ENCODE measurements at places on chromosomes 7 and 10.

DNA sequence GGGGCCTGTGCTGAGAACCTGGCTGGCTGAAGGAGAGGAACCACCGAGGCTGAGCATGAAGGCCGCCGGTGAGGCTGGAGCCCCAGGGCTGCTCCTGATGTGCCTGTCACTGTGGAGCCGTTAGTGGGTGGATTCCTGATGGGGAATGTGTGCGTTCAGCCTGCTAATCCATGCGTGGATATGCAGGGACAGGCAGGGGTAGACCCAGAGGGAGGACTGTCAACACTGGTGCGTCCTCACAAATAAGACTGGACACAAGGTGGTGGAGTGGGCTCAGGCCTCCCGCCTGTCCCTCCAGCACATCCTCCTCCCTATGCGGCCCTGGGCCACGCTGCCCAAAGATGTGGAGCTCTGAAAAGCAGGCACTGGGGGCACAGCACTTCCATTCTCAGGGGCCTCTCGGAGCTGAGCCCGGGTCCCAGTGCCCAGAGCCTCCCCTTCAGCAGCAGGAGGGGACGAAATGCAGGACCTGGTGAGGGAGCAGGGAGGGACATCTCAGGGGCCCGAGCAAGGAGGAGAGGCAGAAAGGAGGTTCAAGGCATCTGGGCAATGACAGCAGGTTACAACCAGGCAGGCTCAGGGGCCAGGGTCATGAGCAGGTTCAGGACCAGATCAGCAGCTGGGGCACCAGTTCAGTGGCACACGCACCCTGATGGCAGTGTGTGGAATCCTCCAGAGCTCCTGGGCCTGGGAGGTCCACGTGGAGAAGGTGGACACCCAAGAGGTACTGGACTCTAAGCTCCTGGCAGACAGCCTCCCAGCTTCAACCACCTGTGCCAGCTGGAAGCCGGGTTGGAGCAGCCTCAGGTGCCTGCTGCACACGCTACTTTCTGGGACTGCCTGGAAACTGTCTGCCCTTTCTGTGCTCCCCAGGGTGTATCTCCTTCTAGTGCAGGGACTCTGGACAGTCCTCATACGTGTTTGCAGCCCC, 33.5 kb upstream of the ANTXRL start:
- no peak for DNase-seq

DNA sequence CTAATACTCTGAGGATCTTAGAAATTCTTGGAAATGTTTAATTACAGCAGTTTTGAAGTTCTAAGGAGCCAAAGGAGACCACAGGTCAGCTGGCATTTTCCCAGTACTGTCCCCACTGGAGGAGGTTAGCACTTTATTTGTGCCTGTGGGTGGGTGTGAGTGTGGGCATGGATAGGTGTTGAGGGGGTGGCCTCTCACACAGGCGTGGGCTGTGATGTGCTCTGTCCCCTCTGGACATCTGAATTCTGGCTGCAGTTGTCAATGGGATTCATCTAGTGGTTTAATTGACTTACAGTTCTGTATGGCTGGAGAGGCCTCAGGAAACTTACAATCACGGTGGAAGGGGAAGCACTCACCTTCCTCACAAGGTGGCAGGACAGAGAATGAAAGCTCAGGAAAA, 135.4 kb upstream of the NAMPT start:
- no peak for DNase-seq

DNA sequence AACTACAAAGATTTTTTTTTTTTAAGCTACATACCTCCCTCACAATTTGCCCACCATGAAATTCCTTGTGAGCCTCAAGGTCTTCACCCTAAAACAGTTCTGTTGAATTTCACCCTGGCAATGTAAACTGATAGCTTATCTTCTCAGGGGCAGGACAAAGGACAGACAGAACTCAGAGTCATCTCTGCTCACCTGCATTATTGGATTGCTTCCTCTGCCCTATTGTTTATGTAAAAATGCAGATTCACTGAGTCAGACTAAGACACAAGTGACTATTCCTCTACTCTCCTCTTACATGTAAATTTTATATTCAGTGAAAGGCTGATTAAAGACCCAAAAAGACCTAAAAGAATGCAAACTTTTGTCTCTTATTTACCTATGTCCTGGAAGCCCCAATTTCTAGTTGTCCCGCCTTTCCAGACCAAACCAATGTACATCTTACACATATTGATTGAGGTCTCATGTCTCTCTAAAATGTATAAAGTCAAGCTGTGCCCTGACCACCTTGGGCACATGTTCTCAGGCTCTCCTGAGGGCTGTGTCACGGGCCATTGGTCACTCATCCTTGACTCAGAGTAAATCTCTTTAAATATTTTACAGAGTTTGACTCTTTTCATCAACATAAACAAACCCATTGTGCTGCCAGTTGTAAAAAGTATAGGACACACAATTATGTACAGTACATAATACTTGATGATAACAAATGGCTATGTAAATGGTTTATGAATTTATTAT, 440.2 kb downstream of the HTR7 start:
- no peak for DNase-seq

GRCh38 chr10:72062382-72062781, 26.0 kb downstream of the SPOCK2 start:
- no peak for DNase-seq

DNA sequence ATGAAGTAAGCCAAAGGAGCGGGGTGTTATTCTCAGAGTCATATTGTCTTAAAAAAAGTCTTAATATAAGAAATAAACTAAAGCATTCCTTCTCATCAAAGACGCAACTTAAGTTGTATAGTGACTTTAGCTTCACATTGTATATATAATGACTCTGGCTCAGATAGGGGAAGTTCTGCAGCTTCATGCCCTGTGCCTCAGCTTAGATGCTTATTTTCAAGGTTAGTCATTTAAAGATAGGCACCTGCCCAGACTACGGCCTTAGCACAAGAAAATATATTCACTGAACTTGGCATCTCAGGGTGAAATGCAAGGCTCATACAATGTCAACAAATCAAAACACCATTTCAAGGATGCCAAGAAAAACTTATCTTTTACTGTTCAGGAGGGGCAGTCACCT, 52.8 kb upstream of the DNAJB12 start:
- no peak for DNase-seq

- no peak for DNase-seq
These were observed 29.7 kb downstream of the EBF3 start for GRCh38 chr10:129934196-129934925.

- no peak for DNase-seq
These were observed 2.5 kb downstream of the ACTR3B start for GRCh38 chr7:152762056-152762455.

DNA sequence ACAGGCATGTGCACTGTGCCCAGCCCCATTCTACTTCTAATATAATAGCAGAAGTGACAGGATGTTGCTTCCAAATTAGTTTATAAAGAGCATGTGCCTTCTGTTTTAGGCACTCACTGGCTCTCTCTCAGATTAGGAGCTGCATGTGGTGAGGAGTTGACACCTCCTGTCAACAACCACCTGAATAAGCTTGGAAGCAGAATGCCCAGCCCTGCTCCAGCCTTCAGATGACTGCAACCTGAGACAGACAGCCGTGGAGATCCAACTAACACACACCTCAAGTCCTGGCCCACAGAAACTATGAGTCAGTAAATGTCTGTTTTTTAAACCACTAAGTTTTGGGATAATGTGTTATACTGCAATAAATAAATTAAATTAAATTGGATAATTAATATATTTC, 54.5 kb downstream of the PARD3 start:
- no peak for DNase-seq

GRCh38 chr7:117347480-117347879, 24.6 kb upstream of the WNT2 start:
- no peak for DNase-seq

Measured in ELF-1 (cell line).